Activated T-cell treated with anti-CD3 and anti-CD28 coated beads, Interleukin-2, amount 50 U/mL, for 72 hours (primary cell): ENCODE measurements at places on chromosomes 12 and 14. TPM values are rescaled to one million over a fixed set of nuclear protein-coding genes. Genes with fewer than 3 reads are reported as not detected.
A peak's percentile ranks its signal among the peaks of the same experiment; 100 is the strongest.

GRCh38 chr12:103802586-103802886 lies 38.5 kb downstream of the NT5DC3 start:
- DNase-seq: no peak

- DNase-seq: no peak
These were observed 55.3 kb upstream of the STON2 start for GRCh38 chr14:81455390-81455789.

- DNase-seq: no peak
These were observed 132.3 kb downstream of the KSR2 start for GRCh38 chr12:117836476-117836875.

DNA sequence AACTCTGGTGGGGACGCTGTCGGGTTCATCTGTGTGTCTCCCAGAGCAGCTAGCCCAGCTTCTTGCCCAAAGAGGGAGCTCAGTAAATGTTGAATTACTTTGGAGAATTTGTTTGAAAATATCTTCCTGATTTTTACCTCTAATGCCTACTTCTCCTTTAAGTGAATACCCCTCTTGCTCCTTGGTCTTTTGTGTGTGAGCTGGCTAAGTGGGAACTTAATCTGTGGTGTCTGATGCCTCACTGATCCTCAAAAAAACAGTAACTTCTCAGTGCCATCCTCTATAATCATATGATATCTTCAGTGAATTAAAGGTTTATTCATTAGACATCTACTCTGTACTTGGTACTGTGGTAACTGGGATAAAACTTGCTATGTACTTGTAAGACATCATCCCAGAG lies 7.7 kb upstream of the PSMA6 start:
- DNase-seq: no peak

- DNase-seq: no peak
These were observed 96.7 kb downstream of the CEP128 start for GRCh38 chr14:80844872-80845271.

DNA sequence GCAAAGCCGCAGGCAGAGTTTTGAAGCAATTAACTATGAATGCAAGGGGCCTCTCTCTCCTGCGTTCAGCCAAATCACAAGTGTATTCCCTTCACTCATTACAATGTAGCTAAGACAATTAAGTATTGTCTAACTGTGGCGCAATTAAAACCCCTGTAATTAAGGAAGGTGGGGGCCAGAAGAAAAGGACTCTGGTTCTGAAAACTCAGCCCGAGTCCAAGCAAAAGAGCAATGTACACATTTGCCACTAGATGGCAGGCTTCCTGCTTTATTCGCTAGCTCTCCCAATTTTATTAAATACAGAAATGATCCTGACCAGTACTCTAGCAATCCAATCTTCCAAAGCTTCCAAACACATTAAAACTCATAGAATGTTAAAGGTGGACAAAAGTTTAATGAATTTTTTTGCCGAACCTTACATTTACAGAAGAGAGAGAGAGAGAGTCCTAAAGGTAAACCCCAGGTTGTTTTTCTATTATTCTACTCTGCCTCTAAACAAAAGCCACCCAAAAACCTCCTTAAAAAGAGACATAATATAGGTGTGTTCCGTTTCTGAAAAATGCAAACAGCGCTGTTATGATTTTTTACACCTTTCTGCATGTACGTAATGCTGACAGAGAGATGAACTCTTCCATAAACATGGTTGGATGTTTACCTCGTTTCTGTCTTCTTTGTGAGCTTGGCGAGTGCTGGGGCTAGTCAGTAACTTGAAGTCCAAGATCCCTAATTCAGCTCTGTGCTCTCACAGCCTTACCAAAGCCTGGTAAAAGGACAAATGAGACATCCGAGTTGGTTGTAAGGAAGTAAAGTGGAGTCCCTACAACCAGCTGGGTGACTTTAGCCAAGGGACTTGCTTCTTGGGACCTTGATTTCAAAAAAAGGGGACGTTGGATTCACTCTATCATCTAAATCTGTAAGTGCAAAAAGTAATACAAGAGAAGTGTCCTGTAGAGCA lies 50.9 kb upstream of the VASH1 start:
- DNase-seq: peak; percentile 26

- DNase-seq: no peak
These were observed 472.2 kb downstream of the RAD51B start for GRCh38 chr14:68291820-68292219.

DNA sequence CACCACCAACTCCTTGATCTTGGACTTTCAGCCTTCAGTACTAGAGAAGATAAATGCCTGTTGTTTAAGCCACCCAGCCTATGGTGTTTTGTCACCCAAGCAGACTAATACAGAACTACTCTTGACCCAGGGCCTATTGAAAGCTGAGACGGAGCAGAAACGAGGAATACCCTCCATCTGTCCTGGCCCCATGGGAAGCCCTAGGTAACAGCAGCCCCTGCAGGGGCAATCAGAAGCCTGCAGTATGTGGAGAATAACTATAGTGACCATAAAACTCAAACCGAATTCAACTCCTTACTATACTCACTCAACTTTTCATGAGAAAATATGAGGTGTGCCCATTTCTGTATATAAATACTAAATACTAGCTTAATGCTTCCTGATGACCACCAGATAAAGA lies 307.4 kb downstream of the NUAK1 start:
- no peak for DNase-seq

DNA sequence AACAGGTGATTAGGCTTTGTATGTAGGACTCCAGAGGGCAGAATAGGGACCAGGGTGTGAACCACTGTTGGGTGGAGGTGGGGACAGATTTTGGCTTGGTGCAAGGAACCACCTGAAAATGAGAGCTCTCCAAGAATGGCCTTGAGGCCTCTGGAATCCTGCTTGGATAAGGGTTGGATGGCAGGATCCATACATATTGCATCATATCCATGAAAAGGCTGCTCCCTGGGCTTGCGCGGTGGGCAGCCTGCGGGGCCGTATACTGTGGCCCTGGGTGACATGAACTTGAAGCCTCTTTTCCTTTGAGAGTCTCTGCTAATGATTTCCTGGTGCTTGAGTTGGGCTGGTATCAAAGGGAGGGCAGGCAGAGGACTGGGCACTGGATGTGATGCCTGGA lies 1.3 kb upstream of the SLC10A1 start:
- no peak for DNase-seq

DNA sequence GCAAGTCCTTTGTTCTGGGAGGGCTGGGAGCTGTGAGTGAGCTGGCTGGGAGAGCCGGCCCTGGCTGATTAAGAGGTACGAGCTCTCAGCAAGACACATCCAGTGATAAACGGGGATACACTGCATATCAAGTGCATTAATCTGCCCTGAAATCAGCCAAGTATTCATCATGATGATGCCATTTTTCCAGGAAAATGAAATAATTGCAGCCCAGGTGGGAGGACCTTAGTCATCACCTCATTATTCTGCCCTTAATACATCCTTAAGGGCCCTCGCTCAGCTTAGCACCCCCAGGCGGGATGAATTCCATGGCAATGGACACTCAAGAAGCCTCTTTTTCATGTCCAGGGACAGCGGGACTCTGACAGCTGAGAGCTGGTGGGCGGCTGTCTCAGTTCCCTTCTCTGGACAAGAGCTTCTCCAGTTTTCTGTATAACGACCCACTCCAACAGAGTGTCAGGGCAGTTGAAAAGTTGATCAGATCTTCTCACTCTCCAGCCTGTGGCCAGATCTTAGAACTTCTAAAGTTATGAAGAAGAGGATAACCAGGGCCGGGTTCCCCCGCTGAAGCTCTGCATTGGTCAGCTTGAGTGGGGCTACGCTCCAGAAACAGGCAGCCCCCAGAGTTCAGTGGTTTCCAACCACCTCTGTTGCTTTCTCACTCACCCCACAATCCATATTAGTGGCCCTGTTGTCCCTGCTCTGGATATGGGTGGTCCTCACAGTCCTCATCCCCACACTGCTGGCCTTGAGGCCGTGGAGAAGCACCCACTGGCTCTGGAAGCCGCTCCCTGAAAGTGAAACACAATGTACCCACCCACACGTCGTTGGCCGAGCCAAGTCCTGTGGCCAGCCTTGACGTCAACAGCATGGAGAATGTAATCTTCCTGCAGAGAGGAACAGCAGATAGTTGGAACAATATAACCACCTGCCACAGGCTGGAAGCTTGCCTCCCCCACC lies 306.2 kb upstream of the DIO3 start:
- DNase-seq: no peak

- no peak for DNase-seq
These were observed 237.9 kb downstream of the IPO8 start for GRCh38 chr12:30457621-30458289.

DNA sequence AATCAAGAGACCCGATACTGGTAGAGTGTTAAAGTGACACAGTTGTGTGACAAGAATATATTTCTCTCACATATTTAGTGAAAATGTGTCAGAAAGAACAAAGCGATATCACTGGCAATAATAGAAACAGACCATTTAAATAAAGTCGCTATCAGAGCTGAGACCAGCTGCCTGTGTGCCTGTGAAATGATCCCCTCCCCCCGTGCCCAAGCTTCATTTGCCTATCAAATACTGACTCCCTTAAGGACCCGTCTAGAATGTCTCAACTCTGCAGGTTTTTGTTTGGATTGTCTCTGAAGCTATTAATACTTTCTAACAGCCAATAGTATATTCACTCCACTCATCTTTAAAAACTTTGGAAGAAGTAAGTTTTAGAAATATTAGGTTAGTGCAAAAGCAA lies 98.9 kb downstream of the EGLN3 start:
- no peak for DNase-seq

GRCh38 chr12:108635201-108635996 lies 1.7 kb upstream of the SELPLG start:
- DNase-seq: no peak

GRCh38 chr12:6959058-6959804 lies 8.1 kb downstream of the PTPN6 start:
- peak; percentile 78 for DNase-seq

DNA sequence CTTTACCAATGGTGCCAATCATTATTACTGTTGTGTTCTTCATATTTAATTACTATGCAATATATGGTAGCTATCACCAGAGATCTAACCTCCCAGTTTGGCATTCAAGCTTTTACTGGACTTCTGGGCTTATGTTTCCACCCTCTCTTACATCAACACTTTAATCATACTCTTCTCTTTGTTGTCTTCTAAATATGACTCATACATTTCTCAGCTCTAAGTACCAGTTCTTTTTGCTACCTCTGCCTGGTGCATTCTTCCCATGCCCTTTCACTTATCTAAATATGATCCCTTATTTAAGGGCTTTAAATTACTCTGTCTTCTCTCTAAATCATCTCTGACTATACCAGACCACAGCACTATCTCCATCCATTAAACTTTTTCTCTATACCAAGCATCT lies 246.1 kb upstream of the CCDC196 start:
- DNase-seq: no peak

DNA sequence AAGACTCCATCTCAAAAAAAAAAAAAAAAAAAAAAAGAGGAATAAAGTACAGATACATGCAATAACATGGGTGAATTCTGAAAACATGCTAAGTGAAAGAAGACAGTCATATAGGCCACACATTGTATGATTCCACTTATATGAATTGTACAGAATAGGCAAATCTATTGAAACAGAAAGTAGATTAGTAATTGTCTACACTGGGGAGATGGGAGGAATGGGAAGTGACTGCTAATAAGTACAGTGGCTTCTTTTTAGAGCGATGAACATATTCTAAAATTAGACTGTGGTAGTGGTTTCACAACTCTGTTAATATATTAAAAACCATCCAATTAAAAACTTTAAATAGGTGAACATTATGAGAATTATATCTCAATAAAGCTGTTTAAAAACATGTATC lies 74.4 kb downstream of the ANKS1B start:
- no peak for DNase-seq

DNA sequence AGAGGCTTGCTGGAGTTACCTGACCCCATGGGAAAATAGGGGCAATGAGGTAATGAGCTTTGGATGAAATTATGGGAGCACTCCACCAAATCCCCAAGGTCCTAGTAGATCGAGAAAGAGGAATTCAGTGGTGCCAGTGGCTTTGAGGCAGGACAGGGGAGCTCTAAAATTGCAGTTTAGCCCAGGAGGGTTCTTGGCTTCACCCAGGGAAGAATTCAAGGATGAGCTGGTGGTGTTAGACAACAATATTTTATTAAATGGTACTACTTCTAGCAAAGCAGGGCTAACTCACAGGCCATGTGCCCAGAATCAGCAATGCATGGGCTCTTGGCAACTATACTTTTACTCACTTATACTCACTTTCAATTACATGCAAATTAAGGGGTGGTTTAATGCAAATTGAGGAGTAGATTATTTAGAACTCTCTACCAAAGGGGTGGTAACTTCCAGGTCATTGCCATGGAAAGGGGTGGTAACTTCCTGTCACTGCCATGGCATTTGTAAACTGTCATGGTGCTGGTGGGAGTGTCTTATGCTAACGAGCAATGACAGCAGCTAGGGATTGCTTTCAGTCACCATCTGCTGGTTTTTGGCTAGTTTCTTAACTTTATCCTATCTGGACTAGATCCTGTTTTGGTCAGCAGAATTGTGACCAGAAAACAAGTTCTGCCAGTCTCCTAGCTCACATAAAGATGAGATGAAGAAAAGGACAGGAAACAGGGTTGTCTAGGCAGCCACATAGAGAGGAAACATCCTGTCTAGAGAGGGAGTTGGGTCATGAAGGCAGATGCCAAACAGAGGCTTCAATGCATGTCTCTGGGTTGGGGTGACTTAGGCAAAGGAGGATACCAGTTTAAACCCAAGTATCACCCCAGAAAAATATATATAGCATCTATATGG lies 64.7 kb downstream of the ZNF641 start:
- DNase-seq: peak; percentile 17

Gene PSEN1
- 42.2 TPM for total RNA-seq

Gene HOXC10
- total RNA-seq: not detected

Gene SLC22A17
- 8.6 TPM for total RNA-seq

Gene LBHD2
- total RNA-seq: not detected

Gene TCTN2
- total RNA-seq: 8.0 TPM
